ENCODE measurements at places on chromosomes 12 and 14.

DNA sequence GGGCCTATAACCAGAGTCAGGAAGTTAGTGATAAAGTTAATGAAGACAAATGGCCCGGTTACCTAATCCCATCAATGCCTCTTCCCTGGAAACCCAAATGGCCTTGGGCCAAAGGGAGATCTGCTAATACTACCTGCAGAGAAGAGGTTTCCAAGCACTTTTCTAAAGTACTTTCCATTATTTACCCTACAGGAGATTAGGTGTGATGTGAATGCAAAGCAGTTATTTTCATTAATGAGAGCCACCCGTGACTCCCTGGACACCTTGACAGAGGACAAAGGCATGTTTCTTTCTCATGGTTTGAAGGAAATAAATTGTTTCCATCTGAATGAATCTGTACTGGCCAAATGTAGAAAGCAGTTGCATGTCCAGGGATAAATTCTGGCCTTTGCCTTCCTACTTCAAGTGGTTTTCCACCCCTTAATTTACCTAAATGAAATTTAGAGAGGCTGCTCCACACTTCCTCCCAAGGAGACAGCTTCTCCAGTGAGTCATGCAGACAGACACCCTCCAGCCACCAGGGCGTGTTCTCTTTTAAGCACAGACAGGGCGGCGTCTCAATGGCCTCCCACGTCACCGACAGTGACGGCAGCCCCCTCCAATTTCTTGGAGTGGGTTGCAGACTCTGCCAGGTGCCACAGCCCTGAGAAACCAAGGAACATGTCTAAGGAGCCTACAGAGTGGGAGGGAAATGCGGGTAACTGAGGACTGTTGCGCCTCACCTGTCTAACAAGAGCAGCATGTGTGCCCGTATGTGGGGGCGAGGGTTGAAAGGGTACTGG is 43.9 kb upstream of the GNPNAT1 start:
- no peak for DNase-seq

DNA sequence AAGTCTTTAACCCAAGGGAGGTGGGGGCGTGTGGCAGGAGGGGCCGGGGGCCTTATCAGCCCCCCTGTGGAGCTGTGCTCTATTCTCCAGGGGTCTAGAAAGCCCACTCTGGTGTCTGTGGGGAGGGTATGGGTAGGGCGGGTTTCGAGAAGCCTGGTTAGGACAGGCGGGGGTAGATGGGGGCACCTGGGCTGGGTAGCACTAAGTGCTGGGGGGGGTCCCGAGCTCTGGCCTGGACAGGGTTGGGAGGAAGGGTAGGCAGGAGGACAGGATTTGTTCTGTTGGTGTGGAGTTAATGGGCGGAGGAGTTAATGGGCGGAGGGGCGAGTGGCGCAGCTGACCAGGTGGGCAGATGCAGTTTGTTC is 2.0 kb downstream of the PACS2 start:
- DNase-seq = no peak

GRCh38 chr14:69355607-69356281 is 42.4 kb downstream of the ERH start:
- peak; percentile 81 for DNase-seq

DNA sequence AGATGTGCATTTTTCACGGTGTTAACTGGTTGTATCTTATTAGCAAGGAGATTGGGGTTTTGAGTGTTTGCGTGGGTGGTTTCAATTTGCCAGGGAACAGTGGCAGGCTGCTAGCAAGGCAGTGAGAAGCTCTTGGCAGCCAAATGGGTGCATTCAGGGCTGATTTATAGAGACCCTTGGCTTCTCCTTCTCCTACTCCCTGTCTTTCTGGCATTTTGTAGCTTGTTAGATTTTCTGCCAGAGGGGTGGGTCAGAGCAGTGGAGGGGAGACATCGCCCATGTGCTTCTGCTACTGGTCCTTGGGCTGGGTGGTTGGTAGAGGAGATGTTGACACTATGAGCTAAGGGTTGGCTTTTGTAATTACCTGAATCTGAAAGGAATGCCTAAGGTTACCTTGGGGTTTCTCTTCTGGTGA is 9.6 kb downstream of the CALM1 start:
- no peak for DNase-seq

DNA sequence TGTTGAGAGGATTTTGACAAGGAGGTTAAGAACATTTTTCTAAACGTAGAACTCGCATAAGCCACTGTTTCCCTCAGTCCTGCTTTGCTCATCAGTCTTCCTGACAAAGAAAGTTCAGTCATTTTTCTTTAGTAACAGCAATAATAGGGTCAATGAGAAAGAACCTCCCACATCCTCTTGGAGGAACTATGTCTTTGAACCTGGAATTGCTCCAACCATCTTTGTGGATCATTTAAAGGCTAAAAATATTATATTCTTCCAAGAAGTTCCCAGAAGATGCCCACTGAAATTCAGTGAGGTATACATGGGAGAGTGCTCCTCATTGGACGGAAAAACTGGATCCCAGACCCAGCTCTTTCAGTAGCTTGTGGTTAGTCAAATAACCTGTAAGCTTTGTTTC is 282.8 kb upstream of the FAR2 start:
- no peak for DNase-seq

DNA sequence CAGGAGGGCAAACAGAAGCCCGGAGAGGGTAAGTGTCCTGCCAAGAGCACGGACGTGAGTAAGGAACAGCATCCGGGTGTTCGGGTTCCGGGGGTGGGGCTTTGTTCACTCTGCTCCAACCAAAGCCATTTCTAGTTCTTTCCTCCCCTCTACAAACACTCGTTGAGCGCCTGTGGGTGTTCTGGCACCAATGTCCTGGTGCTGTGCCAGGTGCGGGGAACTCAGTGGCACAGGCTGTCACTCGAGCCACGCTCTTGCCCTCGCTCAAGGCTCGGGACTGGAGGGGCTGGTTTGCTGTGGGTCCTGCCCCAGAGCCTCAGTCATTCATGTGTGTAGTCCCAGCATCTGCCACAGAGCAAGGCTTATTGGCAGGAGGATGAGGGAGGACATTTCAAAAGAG is 157.5 kb downstream of the CALM1 start:
- no peak for DNase-seq

GRCh38 chr12:72228424-72228823 is 43.7 kb upstream of the TRHDE start:
- no peak for DNase-seq

- DNase-seq = no peak
Measured at GRCh38 chr14:67392800-67393199, 19.2 kb downstream of the PLEK2 start.

GRCh38 chr14:59630288-59630963 is 53.8 kb upstream of the CCDC175 start:
- DNase-seq = no peak

DNA sequence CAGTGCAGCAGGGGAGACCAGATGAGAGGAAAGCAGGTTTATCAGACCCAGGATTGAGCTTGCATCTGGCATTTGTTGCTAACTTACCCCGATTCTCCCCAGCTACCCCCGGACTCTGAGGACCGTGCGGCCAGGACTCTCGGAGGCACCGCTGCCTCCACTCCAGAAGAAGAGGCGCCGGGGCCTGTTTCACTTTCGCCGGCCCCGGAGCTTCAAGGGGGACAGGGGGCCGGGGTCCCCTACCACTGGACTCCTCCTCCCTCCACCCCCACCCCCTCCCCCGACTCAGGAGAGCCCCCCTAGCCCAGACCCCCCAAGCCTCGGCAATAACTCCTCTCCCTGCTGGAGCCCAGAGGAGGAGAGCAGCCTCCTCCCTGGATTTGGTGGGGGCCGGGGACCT is 6.5 kb upstream of the CPNE6 start:
- no peak for DNase-seq

- peak; percentile 83 for DNase-seq
Measured at GRCh38 chr14:21070610-21071224, 613 bp downstream of the ARHGEF40 start.

DNA sequence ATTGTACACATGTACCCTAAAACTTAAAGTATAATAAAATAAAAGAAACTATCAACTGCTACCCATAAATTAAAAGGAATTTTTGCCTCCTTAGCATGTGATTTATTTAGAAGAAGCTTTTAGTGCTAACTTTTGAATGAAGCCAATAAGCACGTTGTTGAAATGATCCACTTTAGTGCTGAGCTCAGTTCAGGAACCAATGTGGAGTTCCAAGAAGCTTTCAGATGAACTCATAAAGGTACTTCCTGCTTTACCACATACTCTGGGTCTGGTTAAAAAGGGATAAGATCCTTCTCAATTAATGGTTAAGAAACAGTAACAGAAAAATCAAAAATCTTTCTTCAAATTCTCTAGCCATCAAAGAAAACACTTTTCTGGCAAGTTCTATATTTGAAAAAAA is 39.4 kb downstream of the TMTC1 start:
- DNase-seq = no peak

GRCh38 chr12:108611884-108612415 is 14.1 kb upstream of the TMEM119 start:
- no peak for DNase-seq

DNA sequence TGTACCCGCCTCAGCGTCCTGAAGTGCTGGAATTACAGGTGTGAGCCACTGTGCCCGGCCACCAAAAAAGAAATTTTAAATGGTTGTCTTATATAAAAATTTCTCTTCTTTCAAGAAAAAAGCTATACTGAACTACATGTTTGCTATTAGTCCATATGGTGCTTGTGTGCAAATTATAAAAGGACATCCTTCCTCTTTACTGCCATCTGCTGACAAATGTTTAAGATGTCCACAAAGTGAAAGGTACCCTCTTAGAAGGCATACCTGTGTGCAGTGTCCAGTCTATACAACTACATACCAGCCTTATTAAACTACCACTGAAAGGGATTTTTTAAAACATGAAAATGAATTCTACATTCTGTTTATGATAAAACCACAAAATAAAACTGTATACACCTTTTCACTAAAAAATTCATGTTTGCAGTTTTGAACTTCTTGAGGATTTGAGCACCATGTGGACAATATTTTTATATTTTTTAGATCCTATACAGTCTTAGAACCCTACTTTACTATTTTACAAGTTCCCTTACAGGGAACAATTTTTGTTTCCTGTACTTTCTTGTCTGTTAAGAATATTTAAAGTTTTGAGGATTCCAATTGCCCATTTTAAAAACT is 32.8 kb upstream of the TOMM20L start:
- DNase-seq = no peak

DNA sequence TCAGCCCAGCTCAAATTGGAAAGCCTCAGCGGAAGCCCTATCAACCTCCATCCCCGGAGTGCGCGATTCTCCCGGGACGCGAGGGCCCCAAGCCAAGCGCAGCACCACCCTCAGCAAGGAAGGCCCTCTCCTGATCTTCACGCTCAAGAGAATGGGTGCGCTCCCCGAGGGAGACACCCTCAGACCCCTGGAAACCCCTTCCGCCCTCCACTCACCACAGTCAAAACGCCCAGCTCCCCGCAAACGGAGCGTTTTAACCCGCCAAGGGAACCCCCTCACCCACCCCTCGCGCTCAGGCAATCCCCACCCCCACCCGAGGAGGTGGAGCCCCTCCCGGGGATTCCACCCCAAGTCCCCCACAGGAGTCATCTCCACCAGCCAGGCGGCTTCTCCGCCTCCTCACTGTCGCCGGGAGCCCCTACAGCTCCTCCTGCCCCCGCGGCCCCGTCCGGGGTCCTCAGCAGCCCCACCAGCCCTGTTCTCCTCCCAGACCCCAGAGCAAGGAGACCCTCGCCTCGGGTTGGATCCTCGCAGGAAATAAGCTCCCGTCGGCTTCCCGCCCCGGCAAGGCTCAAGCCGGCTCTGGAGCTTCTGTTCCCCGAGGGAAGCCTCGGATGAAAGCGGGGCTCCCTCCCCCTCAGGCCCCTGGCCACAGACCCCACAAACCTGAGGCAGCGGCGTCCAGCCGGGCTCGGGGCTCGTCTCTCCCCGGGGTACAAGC is 507 bp downstream of the BAZ2A start:
- DNase-seq = no peak
